NCI-H1105 treated with DMSO at 0.1 percent for 48 hours (cell line): ENCODE measurements at places on chromosomes 6 and 20.

GRCh38 chr6:82750556-82750955 lies 315.1 kb downstream of the UBE3D start:
- no peak for DNase-seq

GRCh38 chr6:26299286-26300042 lies 65.5 kb upstream of the BTN3A2 start:
- DNase-seq = no peak

- DNase-seq = no peak
Observed at GRCh38 chr20:56212091-56212490, 36.4 kb upstream of the MC3R start.

DNA sequence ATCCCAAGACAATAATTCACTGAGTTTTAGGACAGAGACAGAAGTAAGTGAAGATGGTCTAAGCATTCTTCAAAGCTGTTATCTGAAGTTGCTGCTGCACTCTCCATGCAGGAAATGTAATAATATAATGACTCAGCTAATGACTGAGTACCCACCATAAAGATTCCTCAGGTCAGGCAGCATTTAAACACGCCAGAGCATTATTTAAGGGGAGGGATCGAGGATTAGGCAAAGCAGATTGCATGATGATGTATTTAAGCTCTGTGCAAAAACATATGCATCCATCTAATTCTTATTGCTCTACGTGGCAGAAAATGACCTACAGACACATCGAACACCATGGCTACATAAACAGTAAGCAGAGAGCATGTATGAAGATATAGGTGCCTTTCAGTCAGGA lies 216.4 kb downstream of the UNC5CL start:
- no peak for DNase-seq

GRCh38 chr6:163354085-163354484 lies 60.4 kb upstream of the QKI start:
- DNase-seq = no peak

DNA sequence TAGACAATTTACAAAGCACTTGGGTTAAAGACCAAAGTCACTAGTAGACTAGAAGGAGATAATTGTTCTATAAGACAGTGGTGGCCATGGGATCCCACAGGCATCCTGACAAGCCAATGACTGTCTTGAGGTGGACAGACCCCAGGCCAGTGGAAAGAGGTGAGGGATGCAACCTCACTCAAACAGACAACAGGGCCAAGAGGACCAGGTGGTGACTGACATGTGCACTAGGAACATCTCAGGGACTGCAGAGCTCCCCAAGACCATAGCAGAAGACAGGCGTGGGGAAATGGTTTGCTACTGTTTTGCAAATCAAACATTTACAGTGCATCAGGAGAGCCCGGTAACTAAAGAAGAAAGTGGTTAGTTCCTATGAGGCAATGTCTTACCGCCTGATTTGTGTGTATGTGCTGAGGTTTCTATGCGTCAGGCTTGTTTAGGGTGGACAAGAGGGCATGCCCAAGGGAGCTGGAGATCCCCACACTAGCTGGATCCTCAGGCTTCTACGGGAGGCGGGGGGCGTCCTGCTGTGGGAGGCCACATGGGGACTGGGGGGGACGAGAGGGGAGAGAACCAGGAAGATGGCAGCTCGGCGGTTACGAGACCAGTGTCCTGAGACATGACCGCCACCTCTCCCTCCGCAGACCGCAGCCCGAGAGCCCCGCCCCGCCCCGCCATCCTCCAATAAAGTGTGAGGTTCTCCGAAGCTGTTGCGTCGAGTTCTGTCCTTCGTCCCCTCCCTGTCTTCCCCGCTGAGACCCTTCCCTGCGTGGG lies 623 bp upstream of the MRPS26 start:
- DNase-seq = peak; percentile 74

- no peak for DNase-seq
Observed at GRCh38 chr6:65638047-65638831, 68.8 kb downstream of the EYS start.

DNA sequence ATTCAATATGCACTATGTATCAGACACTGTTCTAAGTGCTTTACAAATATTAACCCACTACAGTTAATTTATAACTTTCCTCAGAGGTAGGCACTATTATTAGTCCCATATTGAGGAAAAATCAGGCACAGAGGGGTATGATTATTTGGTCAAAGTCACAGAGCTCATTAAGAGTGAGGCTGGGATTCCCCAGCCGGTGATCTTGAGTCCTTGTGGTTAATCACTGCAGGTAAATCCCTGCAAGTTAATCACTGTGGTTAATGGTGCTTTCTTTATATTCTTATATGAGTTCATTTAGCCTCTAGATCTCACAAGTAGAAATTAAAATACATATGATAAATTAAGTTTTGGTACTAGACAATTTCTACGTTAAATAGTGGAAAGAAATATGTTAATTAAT lies 9.2 kb downstream of the CRYBG1 start:
- no peak for DNase-seq

- DNase-seq = no peak
Observed at GRCh38 chr6:170393807-170394399, 87.3 kb downstream of the FAM120B start.

GRCh38 chr20:58099956-58100730 lies 128.3 kb downstream of the ANKRD60 start:
- no peak for DNase-seq

DNA sequence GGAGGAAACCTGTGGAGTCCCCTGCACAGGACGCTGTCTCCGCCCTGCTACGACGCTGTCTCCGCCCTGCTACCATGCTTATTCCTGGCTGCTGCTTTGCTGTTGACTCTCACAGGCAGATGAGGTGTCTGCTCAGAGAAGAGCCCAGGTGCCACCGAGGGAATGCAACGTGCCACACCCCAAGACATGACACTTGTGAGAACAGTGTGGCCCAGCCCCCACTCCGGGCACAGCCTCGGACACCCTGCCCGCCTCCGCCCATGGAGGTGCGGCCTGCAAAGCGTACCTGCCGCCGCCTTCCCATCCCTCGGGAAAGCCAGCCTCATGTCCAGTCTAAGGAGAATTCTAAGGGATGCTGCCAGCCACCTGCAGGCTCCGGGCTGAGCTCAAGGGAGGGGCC lies 15.6 kb upstream of the MRGBP start:
- DNase-seq = no peak

GRCh38 chr6:56618050-56618449 lies 24.6 kb downstream of the DST start:
- no peak for DNase-seq

DNA sequence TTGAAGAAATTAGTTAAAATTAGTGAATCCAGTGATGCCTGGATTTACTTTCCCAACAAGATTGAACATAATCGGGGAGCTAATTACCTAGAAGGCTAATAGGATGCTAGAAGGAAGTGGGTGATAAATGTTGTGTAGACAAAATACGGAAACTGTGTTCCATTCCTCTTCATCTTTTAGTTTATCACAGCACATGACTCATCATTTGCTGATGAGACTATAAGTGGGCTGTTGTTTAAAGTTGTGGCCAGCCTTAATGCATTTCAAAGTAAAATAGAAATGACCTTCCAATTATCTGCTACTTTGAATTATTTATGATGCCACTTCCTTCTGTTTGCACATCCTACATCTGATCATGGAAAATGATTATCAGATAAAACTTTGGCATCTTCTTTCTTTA lies 43.4 kb downstream of the OGFRL1 start:
- peak; percentile 2 for DNase-seq

- peak; percentile 92 for DNase-seq
Observed at GRCh38 chr20:57672164-57672563, 37.7 kb downstream of the PMEPA1 start.

GRCh38 chr20:29443819-29444218 lies 1813.6 kb upstream of the DEFB115 start:
- DNase-seq = no peak
